ENCODE measurements at places on chromosomes 3 and 15. TPM values are rescaled to one million over a fixed set of nuclear protein-coding genes. Genes with fewer than 3 reads are reported as not detected.

Gene SEMA5B
- 1.7 TPM for total RNA-seq

Gene FGF7
- total RNA-seq, result 37.1 TPM

Gene NMD3
- total RNA-seq, result 42.3 TPM

Gene SLC24A5
- not detected for total RNA-seq

All from left cardiac atrium (tissue), 4 donors.